BJ (cell line): ENCODE measurements at places on chromosomes 12 and 14. TPM values are rescaled to one million over a fixed set of nuclear protein-coding genes. Genes with fewer than 3 reads are reported as not detected.

DNA sequence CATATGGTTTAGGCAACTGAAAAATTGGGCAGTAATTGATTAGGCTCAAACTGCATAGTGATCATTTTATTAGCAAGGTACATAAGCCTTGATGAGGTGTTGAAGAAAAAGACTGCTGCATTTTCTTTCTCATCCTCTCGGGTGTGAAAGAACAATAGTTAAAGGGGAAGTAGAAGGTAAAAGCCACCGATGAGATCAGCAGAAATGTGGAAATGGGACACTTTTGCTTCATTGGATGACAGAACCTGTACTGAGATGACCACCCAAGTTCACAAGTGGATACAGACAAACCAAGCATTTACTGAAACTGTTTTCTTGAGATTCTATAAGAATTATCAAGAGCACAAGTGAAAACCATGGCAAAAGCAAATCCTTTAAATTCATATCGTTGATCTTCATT, 184.0 kb downstream of the TMX1 start:
- DNase-seq: no peak

DNA sequence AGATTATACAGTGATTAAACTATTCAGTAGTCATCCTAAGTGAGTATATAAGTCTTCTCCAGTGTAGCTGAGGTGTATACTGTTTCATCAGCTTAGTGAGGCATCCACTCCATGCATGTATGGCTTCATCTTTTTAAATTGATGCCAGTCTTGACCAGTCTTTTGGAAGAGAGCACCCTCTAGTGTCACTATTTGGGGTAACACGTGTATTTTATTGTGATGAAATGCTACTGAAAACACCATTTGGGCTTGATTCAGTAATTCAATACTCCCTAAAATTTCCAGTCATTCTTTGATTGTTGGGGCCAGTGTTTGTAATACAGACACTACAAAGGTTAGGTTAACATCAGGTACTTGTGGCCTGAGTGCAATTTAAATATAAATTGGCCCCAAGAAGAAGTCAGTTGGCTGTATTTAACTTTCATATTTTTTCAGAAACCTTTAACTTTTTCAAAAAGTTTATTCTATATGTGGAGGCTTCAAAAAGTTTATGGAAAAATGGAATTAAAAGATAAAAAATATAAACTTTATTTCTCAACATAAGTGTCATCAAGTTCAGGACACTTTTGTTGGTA, 35.3 kb downstream of the MIPOL1 start:
- no peak for DNase-seq

DNA sequence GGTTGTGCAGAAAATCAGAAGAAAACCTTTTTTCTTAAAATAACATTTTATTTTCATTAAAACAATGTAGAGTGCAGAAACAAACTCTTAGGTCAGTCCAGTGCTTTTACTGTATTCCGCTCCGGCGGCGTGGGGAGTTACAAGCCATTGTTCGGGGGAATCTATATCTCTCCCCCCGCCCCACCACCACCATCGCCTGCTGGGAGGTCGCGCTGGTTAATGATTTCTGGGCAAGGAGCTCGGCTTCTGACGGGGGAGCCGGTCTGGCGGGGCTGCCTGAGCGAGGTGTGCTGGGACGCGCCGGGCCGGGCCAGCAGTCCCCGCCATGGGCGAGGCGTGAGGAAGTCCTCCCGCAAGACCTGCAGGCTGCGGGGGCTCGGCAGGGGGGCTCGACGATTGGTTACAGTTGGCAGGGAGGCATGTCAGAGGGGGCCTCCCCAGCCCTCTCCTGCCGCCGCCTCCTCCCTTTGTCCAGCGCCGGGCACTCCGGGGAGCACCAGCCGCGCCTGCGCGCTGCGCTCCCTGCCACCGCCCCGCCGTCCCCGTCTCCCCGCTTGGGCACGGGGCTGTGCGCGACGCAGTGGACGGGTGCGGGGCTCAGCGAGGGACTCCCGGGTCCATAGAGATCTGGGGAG, 1.0 kb upstream of the DUSP6 start:
- DNase-seq: no peak

- no peak for DNase-seq
Observed at GRCh38 chr12:107397890-107398500, 287.6 kb upstream of the PWP1 start.

DNA sequence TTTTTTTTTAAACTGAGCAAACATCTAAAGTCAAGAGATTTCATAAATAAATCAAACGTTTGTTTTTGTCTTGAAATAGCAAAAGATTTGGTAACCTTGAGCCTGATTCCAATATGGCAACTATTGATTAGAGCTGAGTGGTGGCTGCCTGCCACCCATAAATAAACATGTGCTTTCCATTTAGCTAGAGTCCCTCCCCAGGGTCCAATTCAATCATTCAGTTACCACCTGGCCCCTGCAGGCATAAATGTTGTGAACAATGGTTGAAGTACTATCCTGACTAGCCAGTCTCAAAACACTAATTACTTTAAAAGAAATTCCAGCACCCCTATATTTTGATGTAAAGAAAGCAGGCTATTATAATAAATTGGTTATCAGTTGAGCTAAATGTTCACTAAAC, 129.7 kb upstream of the GRIP1 start:
- no peak for DNase-seq

DNA sequence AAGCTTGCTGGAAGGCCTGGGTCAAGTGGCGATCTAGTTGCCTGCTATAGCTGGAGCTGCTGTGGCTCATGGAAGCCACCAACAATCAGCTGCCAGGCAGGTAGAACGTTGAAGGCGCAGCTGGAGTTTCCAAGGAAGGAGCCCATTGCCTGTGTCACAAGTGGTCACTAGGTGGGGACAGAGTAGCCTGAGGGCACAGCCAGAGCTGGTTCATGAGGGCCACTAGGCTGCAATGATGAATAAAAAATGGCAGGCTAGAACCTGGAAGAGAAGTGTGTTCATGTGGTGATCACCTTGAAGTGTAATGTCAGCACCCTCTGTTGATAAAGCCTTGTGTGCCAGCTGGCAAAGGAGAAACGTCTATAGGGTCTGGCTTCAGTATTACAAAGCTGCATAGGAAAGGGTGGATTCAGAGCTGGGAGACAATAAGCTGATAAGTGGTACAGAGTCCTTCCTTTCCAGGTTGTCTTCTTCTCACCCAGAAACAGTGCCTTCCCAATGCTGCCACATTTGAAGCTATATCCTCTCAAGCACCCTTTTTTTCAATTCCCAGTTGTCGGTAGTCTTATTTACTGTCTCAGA, 165.8 kb downstream of the EMP1 start:
- DNase-seq: no peak

DNA sequence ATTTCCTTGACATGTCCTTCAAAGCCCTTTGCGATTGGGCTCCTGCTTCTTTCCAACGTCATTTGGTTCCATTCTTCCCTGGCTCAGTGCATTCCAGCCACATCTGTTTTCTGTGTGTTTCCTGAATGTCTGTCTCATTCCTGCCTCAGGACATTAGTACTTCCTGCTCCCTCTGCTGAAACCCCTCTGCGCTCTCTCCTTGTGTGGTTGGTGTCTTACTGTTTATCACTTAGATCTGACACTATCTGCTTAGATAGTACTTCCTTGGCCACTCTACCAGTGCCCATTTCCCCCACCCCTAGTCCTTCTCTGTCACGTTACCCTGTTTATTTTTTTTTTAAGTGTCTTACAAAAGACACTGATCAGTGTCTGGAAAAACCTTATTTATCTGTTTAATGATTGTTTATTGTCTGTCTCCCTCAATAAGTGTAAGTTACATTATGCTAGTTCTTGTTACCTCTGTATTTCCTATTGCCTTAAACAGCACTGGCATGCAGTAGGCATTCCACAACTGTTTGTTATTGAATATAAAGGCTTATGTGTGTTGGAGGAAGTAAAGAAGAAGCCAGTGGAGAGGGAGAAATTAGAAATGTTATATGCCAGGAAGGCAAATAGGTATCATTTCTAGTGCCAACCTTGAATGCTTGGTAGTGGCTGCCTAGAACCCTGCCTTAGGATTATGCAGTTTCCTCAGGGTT, 21.5 kb downstream of the DYRK2 start:
- no peak for DNase-seq

GRCh38 chr14:63205044-63205575, 867 bp downstream of the RHOJ start:
- no peak for DNase-seq

GRCh38 chr14:51318813-51319597, 79.0 kb downstream of the TMX1 start:
- no peak for DNase-seq

DNA sequence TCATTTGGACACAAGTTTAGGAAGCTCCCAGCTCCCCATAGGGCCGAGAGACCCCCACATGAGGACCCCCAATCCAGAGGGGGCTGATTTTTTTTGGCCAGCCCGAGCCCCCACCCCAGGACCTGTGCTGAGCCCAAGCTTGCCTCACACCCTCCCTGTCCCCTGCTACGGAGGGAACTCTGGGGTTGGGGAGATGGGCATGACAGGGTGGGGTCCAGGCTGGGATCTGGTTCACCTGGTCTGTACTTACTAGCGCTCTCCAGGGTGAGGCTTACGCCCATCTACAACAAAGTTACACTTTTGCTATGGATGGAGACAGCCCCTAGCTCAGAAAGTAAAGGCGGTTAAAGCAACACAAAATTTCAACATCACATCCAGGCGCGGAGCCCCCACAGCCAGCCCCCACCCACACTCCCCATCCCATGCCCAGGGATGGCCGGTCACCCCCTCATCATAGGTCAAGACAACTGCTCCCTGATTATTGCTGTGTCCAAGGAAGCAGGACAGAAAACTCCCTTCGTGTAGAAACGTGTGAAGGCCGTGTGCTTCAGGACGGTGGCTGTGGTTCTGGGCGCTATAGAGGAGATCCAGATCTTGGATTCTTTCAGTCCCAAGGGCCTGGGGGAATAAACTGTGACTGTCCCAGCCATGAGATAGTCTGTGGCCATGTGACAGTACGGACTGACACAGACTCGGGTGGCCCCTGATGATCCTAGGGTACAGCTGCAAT, 10.7 kb downstream of the SLC25A29 start:
- no peak for DNase-seq

DNA sequence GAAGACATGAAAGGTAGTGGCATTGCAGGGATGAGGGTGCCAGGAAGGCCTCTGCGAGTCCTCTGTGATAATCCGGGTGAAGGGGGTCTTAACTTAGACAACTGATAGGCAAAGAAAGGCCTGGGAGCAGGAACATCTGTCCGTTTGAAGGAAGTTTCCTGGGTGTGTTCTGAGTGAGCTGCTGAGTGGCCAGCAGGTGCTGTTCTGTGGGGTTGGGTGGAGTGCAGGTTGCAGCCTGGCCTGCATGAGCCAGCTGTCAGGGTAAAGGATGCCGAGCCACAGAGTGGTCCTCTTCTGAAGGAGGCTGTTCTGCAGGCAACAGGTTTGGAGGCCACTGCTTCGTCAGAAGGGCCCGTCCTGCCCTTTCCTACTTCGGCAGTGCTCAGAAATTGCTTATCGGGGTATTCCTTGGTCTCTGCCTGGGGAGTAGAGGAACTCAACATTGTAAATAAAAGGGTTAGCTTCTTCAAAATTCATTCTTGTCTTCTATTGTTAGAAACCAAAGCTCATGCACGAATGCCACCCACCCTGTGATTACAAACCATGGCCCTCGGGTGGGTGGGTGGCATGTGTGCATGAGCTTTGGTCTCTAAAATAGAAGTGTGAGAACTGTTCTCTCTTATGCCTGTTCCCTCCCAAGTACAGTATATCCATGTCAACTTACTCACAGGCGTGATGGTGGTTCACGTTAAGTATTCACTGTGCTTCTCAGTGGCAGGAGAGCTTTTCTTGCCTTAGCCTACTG, 118.9 kb downstream of the CHST11 start:
- DNase-seq: no peak

DNA sequence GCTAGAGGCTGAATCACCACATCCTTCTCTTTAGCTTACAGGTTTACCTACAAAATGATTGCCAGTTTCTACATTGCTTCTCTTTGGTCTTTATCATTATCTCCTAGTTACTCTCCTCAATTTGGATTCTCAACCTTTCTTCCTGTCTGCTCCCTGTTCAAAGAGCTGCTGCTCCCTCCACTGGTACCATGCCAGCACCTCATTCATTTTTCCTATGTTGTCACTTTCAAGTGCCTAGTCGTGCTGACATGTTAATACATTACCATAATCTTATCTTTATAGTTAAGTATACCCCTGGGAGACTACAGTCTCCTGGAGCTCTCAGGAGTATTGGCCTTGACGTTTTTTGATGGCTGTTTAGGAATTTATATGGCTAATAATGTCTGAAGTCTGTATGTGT, 14.2 kb downstream of the FRS2 start:
- DNase-seq: no peak

DNA sequence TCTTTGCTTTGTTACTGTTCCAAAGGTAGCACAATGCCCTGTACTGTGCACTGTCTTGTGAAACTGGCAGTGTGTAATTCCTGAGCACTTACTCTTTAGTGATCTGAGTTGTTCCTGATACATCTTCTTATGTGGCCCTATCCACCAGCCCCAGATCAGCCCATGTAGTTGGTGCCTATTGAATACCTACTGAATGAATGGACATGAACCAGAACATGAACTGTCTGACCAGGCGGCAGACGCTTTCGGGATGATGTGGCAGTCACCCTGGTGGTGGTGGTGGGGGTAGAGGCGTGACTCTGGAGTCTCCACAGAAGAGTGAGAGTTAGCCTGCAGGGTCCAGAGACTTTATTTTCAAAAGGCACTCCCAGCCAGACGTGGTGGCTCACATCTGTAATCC, 46.6 kb upstream of the PAPOLA start:
- no peak for DNase-seq

GRCh38 chr12:30928356-30929244, 2.1 kb downstream of the TSPAN11 start:
- no peak for DNase-seq

DNA sequence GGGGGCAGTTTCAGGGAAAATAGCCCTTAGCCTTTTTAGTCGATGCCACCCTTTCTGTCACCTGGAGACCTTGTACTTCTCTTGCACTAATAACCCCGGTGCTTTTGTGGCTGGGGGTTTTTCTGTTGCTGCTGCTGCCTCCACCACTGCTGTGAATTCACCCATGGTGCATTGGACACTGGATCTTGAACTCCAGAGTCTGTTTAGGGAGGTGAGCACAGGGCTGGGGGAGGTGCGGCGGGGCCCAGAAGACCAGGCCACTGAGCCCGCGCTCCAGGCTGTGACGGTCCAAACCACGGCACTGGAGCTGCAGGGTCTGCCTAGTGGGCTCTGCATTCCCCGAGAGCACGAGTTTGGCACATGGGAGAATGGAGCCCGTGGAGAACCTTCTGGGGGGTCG, 100.6 kb downstream of the NINJ2 start:
- no peak for DNase-seq

The ACVRL1 gene
- 7.8 and 13.1 TPM in 2 replicates for polyA plus RNA-seq

The CIROP gene
- 0.05 and 0.07 TPM in 2 replicates for polyA plus RNA-seq

The B4GALNT3 gene
- 0.05 TPM in 1 of 2 replicates, not detected in the other for polyA plus RNA-seq

The PTCSC3 gene
- not detected in 2 replicates for polyA plus RNA-seq

The MAP1LC3B2 gene
- 1.6 and 2.5 TPM in 2 replicates for polyA plus RNA-seq

The CPNE6 gene
- polyA plus RNA-seq: not detected in 2 replicates
